ENCODE measurements at places on chromosomes 1 and 21.

DNA sequence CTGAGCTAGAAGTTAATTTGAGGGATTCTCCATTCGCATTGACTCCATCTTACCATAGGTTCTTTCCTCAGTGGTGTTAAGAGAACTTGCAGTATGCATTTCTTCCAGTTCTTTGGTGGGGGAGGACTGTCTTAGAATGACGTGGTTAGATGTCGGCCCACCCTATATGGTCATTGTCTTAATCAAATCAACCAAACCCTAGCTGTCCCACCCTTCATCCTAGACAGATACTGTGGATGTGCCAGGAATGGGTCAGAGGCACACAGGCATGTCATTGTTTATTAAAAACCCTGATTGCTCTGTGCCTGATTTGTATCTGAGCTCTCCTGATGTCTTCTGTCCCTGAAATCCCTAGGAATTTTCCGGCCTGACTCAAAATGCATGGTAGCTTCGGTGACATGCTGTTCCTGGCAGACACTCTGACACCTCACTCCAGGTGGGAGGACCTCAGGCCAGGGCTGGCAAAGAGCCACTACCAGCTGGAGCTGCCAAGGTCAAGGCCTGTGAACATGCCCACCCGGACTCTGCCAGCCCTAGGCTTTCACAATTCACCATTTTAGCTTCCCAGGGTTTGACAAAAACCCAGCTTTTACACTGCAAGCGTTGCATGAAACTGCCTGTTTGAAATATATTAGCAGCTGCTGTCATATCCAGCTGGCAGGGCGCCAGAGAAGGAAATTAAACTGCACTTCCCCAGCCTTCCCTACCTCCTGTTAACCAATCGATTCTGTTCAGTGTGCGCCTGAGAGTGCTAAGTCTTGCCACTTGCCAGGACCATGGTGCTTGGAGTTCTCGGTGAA, 134.0 kb downstream of the FAM78B start:
- no peak for DNase-seq

- no peak for DNase-seq
These were observed 138.6 kb upstream of the JUN start for GRCh38 chr1:58922302-58923089.

- DNase-seq: no peak
These were observed 389.2 kb downstream of the PLPP3 start for GRCh38 chr1:56189946-56190805.

DNA sequence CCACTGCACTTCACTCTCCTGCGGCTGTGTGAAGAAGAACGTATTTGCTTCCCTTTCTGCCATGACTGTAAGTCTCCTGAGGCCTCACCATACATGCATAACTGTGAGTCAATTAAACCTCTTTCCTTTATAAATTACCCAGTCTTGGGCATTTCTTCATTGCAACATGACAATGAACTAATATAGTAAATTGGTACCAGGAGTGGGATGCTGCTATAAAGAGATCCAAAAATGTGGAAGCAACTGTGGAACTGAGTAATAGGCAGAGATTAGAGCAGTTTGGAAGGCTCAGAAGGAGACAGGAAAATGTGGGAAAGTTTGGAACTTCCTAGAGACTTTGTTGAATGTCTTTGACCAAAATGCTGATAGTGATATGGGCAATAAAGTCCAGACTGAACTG, 1907.9 kb downstream of the MRPL39 start:
- no peak for DNase-seq

- DNase-seq: no peak
These were observed 219.0 kb upstream of the POU3F1 start for GRCh38 chr1:38265293-38266196.

- no peak for DNase-seq
These were observed 91.9 kb upstream of the TMPRSS15 start for GRCh38 chr21:18495523-18495922.

DNA sequence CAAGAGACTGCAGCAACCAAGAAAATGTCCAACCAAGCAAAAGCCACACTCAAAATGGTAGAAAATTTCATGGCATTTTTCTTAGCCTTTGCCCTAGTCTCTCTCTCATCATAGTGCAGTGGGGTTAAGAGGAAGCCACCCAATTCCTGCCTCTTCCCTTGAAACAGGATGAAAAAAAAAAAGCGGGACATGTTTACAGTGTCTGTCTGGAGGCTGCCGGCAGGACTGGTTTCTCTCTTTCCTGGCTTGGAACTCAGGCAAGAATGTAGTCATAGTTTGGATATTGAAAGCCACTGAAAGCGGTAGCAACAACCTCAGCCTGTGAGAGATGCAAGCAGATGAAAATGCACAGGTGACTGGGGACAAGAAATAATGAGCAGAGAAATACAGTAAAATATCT, 13.3 kb upstream of the TNFSF18 start:
- no peak for DNase-seq

DNA sequence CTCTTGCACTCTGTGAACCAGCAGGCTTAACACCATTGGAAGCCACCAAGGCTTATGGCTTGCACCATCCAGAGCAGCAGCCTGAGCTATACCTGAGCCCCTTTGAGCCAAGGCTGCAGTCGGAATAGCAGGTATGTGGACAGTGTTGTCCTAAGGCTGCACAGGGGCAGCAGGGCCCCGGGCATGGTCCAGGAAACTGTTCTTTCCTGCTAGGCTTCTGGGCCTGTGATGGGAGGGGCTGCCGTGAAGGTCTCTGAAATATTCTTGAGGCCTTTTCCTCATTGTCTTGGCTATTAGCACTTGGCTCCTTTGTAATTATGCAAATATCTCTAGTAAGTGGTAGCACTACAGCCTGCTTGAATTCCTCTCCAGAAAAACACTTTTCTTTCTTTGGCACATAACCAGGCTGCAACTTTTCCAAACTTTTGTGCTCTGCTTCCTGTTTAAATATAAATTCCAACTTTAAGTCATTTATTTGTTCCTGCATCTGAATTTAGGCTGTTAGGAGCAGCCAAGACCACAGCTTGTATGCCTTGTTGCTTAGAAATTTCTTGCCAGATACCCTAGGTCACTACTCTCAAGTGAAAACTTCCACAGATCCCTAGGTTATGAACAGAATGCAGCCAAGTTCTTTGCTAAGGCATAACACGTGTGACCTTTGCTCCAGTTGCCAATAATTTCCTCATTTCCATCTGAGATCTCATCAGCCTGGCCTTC, 5.2 kb downstream of the KRTAP20-4 start:
- no peak for DNase-seq

DNA sequence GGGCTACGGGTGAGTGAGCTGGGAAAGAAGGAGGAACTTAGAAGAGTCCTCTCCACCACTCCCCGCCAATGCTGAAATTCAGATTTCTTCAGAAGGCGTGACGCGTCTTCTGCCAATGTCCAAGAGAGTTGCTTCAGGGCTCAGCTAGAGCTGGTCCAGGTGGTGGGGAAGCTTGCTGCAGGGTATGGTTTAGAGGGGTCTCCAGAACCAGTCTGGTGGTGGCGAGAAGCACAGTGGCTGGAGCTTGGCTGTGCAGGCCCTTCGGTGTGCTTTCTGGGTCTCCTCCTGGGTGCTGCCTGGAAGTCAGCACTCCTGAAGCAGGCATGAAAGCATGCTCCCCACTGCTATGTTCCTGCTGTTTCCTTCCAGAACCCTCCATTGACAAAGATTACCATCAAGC, 387.2 kb downstream of the PTPRU start:
- DNase-seq: no peak

GRCh38 chr1:178613271-178613945, 100.5 kb downstream of the TEX35 start:
- no peak for DNase-seq

- DNase-seq: no peak
These were observed 74.7 kb upstream of the OLIG2 start for GRCh38 chr21:32951041-32951440.
